ENCODE measurements at places on chromosomes 12 and 14. TPM values are rescaled to one million over a fixed set of nuclear protein-coding genes. Genes with fewer than 3 reads are reported as not detected.

- no peak for DNase-seq
Measured at GRCh38 chr12:132874175-132874574, 13.2 kb downstream of the CHFR start.

GRCh38 chr14:97138801-97139200 lies 341.6 kb downstream of the VRK1 start:
- no peak for DNase-seq

The PMEL gene
- 0.86 TPM for total RNA-seq

- no peak for DNase-seq
Measured at GRCh38 chr14:103501921-103502669, 20.5 kb downstream of the CKB start.

The SLC25A47 gene
- not detected for total RNA-seq

The ST8SIA1 gene
- 1.5 TPM for total RNA-seq

The SOAT2 gene
- 0.79 TPM for total RNA-seq

The TTC6 gene
- not detected for total RNA-seq

The STYK1 gene
- not detected for total RNA-seq

DNA sequence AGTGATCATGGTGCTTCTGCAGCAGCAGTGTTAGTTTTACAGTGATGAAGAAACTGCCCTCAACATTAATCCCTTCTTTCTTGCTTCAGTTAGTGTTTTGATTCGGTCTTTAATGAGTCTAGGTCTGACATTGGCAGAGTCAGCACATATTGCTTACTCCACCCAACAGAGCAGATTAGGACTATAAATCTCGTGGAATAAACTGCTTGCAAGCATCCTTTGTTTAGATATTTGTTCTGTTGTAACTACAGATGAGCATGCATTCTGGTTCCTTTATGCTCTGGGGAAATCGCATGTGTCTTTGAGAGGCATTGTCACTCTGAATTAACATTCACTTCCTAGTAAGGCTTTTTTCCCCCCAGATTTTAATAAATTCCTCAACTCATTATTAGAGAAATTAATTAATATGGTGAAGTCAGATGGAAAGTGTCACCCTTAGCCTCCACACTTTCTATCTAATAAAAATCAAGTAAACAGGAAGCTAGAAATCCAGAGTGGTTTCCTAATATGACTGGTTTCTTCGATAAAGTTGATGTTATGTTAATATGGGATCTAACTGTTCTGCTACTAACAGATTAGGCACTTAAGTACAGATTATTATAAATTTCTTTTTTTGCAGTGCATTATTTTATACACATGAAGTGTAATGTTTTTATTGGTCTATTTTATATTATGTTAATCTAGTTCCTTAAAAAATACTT lies 86.2 kb upstream of the SSTR1 start:
- no peak for DNase-seq

GRCh38 chr12:43332977-43333640 lies 218.9 kb downstream of the ADAMTS20 start:
- no peak for DNase-seq

DNA sequence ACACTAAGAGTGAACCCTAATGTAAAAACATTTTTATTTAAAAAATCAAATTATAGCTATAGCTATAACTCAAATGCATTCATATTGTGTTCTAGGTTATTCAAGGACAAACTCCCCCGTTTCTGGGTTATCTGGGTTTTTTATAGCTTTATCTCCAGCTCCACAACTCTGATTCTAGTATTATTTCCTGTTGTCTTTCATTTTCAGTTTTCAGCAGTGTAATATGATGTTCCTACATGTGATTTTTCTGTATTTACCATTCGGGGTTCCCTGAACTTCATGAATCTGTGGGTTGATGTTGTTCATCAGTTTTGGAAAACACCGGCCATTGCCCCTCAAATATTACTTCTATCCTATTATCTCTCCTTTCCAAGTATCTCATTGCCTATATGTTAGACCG lies 221.9 kb upstream of the FOXN3 start:
- DNase-seq: no peak

DNA sequence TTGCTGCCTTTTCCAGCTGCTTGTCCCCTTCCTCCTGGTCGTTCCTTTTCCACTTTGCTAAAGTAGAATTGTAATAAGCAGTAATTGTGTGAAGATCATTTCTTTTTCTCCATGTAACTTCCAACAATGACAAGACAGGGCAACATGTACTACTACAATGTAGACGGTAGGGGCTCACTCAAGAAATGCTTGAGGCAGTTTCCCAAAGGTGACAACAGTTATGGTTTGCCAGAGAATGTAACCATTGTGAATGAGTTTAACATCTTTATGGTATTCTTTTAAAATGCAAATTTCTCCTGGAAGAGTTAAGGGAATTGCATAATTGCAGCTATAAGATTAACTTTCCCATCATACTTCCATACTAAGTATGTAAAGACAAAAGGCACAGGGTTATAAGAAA lies 23.8 kb upstream of the PHLDA1 start:
- no peak for DNase-seq

DNA sequence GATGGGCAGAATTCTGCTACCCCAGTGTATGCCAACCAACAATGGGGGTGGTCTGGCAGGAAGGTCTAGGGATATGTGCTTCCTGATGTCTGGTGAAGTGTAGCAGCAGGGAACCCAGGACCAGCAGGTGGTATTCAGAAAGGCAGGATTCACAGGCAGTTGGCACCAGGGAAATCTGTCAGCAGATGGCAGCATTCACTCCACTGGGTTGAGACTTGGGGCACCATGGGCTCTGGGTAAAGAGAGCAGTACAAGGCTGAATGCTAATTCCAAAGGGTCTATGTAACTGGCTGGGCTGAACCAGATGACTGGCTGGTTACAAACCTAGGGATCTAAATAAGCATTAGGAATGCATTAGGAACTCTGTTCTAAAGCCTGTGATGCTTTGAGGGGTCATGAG lies 466.9 kb upstream of the STXBP6 start:
- no peak for DNase-seq

GRCh38 chr12:26340649-26341048 lies 145.3 kb downstream of the SSPN start:
- no peak for DNase-seq

DNA sequence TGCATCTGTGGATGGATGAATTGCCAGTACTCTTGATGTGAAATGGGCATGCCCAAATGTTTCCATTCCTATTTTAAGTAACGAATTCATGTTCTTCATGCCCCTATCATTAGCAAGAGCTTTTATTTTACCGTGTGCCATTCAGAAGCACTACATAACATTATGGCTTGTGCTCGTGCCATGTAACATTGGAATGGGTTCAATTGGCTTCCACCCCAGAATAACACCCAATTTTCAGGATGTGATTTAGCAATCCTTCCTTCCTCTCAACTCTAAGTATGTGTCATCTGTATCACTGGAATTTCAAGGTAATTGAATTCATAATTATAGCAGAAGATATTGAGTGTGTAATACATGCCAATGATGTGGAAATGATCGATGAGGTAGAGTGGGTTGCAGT lies 145.8 kb upstream of the TMPO start:
- no peak for DNase-seq

DNA sequence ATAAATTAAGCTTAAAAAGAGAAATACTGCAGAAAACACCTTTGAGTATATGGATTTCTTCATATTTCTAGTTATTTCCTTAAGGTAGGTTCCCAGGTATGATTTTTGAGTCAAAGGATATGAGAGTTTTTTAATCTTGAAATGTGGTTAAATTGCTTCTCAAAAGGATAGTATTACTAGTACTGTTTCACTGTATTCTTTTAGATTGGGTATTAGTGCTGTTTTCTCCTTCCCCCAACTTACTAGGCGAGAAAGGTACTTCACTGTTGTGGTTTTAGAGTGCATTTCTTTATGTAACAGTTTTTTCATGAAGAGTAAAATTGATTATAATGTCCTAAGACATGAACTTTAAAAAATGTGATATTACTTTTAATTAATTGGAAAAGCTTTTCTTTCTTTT lies 13.5 kb downstream of the FRS2 start:
- no peak for DNase-seq

DNA sequence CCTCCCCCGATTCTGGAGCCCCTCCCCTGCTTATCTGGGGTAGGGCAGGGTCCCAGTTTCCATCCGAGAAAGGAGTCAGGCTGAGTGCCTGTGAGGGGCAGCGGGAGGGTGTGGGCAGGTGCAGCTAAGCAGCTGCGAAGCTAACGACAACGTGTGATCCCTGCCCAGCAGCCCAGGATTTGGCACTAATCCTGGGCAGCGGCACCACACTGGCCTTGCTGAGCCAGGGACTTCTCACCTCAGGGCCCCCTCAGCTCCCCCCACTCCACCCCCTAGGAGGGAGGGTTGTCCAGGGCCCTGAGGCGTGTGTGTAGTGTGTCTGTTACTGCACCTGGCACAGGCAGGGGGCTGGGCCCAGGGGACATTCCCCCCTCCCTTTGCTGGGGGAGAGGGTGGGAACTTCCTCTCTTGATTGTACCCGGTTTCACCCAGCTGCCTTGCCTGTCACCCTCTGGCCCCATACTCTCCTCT lies 1.8 kb downstream of the SMIM41 start:
- peak; percentile 30 for DNase-seq

GRCh38 chr14:104342435-104343293 lies 204.3 kb downstream of the KIF26A start:
- DNase-seq: no peak

- no peak for DNase-seq
Measured at GRCh38 chr14:100293497-100294212, 12.6 kb downstream of the SLC25A29 start.

- DNase-seq: no peak
Measured at GRCh38 chr14:99136401-99136800, 135.6 kb downstream of the BCL11B start.

The MIPOL1 gene
- 0.09 TPM for total RNA-seq

The CD4 gene
- 211 TPM for total RNA-seq

The TMEM119 gene
- total RNA-seq: 0.28 TPM

DNA sequence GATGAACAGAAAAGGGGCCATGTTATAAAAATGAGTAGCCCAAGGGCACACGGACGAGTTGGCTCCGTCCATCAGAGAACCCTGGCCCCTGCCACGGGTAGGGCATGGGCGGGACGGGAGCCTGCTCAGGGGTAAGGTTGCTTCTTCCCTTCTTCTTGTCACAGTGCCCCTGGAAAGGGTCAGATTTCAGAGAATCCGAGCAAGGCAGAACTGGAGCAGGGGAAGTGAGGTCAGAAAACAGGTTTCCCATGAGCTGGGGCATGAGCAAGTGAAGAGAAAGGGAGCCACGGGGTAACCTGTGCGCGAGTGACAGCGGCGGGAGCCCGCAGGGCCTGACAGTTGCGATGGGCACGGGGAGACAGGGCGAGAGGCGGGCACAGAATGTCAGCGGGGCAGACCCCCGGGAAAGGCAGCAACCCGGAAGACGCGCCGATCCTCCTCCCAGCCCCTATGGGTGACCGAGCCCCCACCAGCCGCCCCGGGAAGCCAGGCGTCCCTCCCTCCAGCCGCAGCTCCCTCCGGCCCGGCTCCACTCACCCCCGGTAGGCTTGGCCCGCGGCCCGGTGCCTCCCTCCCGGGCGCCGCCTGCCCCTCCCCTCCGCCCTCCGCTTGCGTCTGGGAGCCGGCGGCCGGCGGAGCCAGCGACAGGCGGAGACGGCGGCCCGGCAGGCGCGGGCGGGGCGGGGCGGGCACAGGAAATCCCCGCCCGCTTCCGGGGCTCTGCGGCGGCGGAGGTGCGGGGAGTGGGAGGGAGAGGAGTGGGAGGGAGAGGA lies at the start of gene ZNF641:
Gene ZNF641, minus strand, starts transcription at position 671 of the 773 bp plus-strand sequence. CDS start 2,829 bp downstream, outside the sequence.
- peak; percentile 84 for DNase-seq

- no peak for DNase-seq
Measured at GRCh38 chr12:129372876-129373275, 519.6 kb downstream of the GLT1D1 start.

The BBOF1 gene
- 2.1 TPM for total RNA-seq

GRCh38 chr12:50081096-50081808 lies 3.9 kb upstream of the SMARCD1 start:
- DNase-seq: no peak

- no peak for DNase-seq
Measured at GRCh38 chr12:116771651-116772050, 33.5 kb downstream of the RNFT2 start.

DNA sequence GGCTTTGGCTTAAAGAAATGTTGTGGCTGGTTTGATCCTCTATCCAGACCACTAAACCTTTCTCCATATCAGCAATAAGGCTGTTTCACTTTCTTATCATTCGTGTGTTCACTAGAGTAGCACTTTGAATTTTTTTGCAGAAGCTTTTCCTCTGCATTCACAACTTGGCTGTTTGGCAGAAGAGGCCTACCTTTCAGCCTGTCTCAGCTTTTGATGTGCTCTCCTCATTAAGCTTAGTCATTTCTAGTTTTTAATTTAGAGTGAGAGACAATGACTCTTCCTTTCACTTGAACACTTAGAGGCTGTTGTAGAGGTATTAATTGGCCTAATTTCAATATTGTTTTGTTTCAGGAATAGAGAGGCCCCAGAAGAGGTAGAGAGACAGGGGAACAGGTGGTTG lies 13.8 kb downstream of the KCNMB4 start:
- peak; percentile 32 for DNase-seq

The TDRD9 gene
- total RNA-seq: 0.62 TPM

The LBHD2 gene
- total RNA-seq: not detected

DNA sequence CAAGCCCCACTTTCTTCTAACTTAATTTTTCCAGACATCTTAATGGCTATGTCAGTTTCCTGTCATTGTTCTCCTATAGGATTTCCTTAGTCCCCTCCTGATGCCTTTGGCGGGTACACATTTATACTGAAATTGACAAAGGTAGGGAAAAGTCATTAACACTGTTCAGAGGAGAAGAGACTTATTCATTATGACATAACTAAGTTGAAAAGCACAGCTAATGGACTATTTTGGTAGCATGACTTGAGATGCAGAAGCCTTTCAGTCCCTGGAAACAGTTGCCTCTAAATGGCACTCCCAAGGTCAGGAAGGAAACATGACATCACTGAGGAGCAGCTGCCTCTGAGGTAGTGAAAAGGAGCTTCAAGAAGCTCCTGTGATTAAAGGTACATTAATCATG lies 317.5 kb upstream of the KITLG start:
- no peak for DNase-seq

DNA sequence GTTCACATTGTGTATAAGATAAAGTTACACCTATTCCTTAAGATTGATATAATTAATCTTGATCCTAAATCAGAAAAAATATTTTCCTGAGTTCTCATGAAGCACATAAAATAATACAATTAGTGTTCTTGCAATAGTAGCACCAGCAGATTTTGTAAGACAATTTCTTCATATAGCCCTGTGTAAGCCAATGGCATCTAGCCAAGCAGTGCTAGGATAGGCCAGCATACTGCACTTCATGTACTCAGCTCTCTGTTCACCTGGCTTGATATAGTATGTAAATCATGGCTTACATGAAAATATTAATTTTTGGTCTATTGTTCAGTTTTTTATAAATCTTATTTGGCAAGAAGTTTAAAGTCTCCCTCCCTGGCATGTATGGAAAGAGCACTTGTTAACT lies 1.9 kb downstream of the KLRF2 start:
- no peak for DNase-seq

GRCh38 chr12:4974217-4974616 lies 64.5 kb downstream of the KCNA1 start:
- no peak for DNase-seq

Measured in activated CD4-positive, alpha-beta T cell treated with anti-CD3 and anti-CD28 coated beads for 36 hours (primary cell).